SK-MEL-5 (cell line): ENCODE measurements at places on chromosomes 2 and 18. TPM values are rescaled to one million over a fixed set of nuclear protein-coding genes. Genes with fewer than 3 reads are reported as not detected.

- DNase-seq, result no peak
Observed at GRCh38 chr2:120669121-120669952, 66.3 kb upstream of the GLI2 start.

DNA sequence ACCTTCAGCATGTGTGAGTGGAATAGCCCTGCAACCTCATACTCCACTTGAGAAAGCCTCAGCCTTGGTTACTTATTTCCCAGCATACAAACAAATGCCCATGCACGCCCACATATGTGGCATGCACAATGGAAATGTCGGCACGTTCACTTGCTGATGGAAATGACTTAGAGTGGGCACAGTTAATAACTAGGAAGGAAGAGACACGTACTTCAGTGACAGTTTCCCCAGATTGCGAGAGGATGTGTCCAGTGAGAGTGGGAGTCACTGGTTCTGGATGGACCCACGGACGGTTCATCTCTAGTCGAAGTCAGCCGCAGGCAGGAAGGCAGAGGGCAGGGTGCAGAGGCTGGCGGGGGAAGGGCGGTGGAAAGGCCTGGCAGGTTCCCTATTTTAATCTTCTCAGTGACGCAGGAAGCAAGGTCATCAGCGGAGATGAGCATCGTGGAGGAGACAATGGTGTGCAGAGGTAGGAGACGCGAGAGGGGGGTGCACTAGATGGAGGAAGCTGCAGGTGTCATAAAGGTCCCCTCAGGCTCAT, 350.7 kb upstream of the MYT1L start:
- no peak for DNase-seq

DNA sequence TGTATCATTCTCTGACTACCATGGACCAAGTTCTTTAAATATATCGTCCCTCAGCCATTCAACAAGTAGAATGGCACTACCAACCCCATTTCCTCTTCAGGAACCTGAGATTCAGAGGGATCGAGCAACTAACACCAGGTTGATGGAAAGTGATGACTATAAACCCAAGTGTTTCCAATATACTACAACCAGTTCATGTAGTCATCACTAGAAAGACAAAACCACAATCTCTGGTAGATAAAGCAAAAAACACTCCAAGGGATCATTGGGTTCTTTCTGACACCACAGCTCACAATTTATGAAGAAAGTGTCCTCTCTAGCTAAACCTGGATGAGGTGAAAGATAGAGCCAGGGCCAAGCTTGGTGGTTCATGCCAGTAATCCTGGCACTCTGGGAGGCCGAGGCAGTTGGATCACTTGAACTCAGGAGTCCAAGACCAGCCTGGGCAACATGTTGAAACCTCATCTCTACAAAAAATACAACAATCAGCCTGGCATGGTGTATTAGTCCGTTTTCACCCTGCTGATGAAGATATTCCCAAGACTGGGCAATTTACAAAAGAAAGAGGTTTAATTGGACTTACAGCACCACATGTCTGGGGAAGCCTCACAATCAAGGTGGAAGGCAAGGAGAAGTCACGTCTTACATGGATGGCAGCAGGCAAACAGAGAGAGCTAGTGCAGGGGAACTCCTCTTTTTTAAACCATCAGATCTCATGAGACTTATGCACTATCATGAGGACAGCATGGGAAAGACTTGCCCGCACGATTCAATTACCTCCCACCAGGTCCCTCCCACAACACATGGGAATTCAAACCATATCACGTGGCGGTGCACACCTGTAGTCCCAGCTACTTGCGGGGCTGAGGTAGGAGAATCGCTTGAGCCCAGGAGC, 2.2 kb downstream of the CD226 start:
- DNase-seq, result no peak

DNA sequence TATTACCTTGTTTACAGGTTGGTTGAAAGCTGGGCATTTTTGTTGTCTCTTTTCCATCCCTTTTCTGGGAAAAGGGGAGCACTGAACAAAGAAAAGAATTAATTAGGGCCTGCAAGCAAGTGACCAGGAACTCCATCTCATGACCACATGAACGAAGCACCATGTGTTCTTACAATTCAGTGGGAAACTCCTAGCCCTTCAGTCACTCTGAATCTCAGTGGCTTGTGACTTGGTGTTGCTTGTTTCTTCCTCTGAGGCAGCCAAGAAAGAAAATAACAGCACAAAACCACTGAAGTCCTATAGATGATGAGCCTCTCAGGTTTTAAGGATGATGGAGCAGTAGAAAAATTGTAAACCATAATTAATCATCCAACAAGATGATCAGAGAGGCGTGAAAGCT, 129.1 kb upstream of the CAB39 start:
- DNase-seq, result no peak

The PDCD1 gene
- not detected in 2 replicates for total RNA-seq

The PCARE gene
- total RNA-seq, result 0.03 TPM in 1 of 2 replicates, not detected in the other

GRCh38 chr2:207587305-207587704, 37.9 kb downstream of the METTL21A start:
- DNase-seq, result no peak

DNA sequence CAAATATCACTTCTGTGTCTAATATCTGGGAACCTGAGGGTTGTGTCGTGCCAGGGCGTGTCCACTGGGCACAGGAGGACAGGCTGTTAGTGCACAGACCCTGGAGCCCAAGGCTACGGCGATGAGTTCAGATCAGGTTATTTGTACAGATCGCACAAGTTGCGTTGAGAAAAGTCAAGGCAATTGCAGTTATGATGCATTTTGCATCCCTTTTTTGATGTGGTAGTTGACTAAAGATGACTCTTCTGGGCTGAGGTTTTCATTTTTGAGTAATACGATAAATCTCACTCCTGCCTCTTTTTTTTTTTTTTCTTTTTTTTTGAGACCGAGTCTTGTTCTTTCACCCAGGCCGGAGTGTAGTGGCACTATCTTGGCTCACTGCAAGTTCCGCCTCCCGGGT, 7.2 kb downstream of the RBFA start:
- no peak for DNase-seq

DNA sequence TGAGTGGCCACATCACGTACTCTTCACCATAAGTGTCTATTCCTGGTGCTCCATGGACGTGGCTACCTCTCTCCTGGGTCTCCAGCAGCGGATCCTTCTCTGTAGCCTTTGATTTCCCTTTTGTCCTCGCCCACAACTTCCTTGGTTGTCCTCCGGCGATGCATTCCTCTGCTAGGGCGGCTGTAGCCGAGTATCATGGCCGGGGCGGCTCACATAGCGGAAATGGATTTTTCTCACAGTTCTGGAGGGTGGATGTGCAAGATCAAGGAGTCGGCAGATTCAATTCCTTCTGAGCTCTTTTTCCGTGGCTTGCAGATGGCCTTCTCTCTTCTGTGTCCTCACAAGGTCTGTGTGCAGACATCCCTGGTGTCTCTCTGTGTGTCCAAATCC, 35.7 kb downstream of the ACKR3 start:
- DNase-seq, result no peak

DNA sequence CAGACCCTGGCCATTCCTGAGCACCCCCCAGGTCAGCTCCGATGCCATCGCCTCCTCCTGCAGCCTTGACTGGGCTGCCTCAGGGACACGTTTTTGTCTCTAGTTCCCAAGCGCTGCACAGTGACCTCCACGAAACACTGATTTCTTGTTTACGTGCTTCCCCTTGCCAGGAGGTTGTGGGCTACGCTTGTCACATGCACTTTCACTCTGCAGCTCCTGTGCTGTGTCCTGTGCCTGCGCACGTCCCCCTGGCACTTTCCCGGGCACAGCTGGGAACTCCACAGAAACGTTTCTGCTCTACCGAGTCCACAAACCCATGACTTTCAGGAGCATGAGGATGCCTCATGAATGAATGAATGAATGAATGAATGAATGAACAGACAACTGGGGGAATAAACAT, 160.6 kb downstream of the LAMA1 start:
- no peak for DNase-seq

The RBM44 gene
- total RNA-seq, result 0.29 and 0.45 TPM in 2 replicates

The DOK6 gene
- total RNA-seq, result 0.24 and 2.4 TPM in 2 replicates

The KYNU gene
- total RNA-seq, result 142 and 165 TPM in 2 replicates

DNA sequence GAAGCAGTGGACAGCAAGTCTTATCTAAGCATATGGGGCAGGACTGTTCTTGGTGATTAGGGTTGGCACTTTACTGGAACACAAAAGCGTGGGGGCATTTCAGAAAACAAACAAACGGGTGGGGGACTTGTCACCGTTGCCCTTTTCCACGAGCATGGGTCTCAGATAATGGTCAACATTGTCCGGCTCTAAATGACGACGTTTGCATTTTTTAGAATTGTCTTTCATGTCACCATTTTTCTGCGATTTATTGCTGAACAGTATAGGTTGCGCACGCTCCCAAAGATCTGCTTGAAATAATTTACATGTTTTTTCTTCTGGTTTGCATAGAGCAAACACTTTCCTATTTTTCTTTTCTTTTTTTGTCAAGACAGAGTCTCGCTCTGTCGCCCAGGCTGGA, 46.6 kb upstream of the TBC1D8 start:
- DNase-seq, result no peak

DNA sequence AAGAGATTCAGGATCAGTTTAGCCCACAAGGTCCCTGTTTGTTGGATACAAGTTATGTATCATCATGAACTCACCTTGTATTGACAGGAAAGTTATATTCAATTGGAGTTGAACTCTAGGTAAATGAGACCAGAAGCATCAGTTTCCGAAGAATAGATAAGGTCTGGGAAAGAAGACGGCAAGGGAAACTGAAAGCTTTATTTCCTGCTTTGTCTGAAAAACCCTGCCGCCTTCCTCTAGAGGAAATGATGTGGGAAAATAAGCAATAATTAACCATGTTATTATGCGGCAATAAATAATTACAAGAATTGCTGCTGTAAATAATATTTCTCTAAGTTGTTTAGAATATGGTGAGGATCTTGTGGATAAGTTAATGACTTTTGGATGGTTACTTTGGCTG, 32.0 kb downstream of the LPIN1 start:
- no peak for DNase-seq

GRCh38 chr2:85551698-85552678, 9.3 kb downstream of the GGCX start:
- DNase-seq, result peak; percentile 90

- DNase-seq, result peak; percentile 43
Observed at GRCh38 chr18:34115409-34116081, 109.2 kb downstream of the NOL4 start.

GRCh38 chr2:222969491-222969890, 82.5 kb upstream of the KCNE4 start:
- DNase-seq, result no peak

The NT5C1B gene
- not detected in 2 replicates for total RNA-seq

The CROCC2 gene
- total RNA-seq, result not detected in 2 replicates

The UGT1A8 gene
- total RNA-seq, result not detected in 2 replicates

The DSG1 gene
- 0.08 TPM in 1 of 2 replicates, not detected in the other for total RNA-seq

- DNase-seq, result no peak
Observed at GRCh38 chr2:48750128-48750739, 5.3 kb downstream of the LHCGR start.

GRCh38 chr18:23405636-23406035, 47.5 kb upstream of the RIOK3 start:
- DNase-seq, result no peak

GRCh38 chr18:78642296-78642951, 337.2 kb upstream of the SALL3 start:
- no peak for DNase-seq

DNA sequence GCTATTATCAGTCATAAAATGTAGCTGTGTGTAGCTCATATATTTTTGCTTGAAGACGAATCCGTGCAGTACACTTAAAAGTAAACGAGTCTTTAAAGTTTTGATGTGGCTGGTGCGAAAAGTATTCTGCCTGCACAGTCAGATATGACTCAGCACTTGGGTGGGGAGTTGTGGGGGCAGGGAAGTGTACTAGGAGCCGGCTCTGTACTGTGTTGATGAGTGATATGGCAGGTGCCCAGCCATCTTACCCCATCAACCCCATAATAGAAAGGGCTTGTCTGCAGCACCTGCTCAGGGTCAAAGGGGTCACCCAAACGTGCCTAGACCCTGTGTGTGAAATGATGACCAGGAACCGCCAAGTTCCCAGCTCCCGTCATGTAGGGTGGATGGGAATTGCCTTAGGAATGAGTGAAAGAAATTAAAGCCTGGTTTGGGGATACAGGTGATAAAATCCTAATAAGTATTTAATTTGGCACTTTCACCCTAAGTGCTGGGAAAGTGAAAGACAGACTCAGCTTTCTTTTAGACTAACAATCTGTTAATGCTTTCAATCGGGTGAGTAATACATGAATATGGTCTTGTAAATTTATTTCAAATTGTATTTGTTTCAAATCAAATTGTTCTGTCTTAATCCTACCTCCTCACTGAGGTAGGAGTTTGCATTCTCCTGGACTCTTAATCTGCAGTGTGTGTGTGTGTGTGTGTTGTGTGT, 48.0 kb downstream of the BCL2L11 start:
- DNase-seq, result no peak

The FLACC1 gene
- total RNA-seq, result 0.85 and 2.4 TPM in 2 replicates

DNA sequence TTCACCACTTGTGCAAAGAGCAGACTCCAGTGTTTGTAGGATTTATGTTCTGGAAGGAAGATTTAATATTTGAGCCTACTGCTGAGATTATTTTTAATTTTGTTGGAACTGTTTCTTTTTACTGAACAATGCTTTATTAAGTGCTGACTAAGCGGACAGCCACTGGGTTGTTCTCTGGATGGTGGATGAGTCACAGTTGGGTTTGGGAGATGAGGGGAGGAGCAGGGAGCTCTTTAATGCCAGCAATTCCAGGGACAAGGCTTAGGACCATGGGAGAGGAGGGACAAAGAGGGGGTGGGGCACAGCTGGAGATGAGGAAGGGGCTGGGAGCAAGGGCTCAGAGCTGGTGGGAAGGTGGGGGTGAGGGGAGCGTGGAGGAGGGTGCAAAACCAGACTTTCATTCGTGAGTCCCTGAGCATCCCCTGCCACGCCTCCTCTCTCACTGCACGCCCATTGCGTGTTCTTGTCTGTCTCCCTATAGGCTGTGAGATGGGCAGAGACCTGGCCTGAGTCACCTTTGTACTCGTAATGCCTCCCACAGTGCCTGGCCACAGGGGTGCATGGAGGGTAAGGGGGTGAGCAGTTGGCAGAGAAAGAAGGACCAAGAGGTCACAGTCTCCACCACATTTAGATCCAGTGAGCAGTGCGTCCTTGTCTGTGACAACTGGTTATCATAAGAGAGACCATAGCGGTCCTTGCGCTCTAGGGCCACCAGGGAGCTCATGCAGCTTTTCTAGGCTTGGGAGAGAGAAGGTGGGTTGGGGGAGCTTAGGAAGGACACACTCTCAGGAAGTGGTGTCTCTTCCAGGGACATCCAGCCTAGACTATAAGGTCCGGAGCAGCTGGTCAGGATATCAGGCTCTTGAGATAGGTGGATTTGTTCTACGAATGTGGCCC, 18.4 kb downstream of the SLC4A3 start:
- DNase-seq, result peak; percentile 26

DNA sequence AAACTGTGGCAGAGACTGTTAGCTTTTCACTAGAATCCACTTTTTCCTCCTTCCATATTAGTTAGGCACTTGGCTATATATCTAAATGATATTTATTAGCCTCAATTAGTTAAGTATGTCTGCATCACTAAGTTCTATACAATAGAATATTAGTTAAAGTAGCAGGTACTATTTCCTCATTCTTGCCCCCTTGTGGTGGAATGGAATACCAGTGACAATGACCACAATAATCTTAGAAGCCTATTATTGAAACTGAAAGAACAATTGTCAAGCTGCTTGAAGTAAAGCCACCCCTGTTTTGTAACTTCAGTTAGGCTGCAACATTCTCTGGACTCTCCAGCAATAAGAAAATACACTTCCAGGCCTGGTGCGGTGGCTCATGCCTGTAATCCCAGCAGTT, 476.3 kb upstream of the VWC2L start:
- DNase-seq, result peak; percentile 48
